ENCODE measurements at places on chromosomes 4 and X. TPM values are rescaled to one million over a fixed set of nuclear protein-coding genes. Genes with fewer than 3 reads are reported as not detected.
A peak's percentile ranks its signal among the peaks of the same experiment; 100 is the strongest.

DNA sequence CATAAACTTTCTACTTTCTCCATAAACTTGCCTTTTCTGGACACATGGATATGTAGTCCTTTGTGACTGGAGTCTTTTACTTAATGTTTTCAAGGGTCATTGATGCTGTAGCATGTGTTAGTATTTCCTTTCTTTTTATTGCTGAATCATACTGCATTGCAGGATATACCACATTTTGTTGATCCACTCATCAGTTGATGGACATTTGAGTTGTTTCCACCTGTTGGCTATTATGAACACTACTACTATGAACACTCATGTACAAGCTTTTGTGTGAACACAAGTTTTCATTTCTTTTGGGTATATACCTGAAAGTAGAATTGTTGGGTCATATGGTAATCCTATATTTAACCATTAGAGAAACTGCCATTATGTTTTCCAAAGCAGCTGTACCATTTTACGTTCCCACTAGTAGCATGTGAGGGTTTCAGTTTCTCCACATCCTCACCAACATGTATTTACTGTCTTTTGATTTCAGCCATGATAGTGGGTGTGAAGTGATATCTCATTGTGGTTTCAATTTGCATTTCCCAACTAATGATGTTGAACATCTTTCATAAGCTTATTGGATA is 26.3 kb upstream of the GPM6B start:
- DNase-seq: no peak

- DNase-seq: no peak
Measured at GRCh38 chrX:47171996-47172395, 21.6 kb upstream of the UBA1 start.

GRCh38 chrX:42025861-42026260 is 102.5 kb upstream of the CASK start:
- no peak for DNase-seq

DNA sequence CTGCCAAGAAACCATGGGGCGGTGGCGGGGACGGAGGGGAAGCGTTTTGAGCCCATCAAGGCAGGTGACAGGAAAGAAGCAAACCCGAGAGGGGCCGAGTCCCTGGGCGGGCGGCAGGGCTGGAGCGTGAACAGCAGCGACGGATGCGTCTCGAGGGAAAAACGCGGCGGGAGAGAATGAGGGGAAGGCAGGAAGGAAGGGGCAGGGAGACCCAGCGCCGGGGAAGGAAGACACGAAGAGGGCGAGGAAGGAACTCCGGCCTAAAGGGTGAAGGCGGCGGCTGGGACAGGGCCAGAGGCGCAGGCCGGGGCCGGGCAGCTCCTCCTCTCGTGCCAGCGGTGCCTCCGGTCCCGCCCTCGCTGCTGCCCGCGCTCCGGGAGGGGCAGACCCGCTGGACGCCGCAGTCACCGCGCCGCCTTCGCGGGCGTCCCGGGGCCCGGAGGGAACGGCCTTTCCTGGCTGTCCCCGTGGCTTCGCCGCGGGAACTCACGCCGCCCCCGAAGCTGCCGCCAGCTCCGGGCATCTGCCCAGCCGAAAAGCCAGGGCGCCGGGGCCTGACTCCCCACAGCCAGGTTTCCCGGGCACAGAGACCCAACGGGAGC is 751 bp upstream of the RGS12 start:
- DNase-seq: peak; percentile 72

- peak; percentile 95 for DNase-seq
Measured at GRCh38 chr4:153538487-153539357, 72.6 kb downstream of the TMEM131L start.

DNA sequence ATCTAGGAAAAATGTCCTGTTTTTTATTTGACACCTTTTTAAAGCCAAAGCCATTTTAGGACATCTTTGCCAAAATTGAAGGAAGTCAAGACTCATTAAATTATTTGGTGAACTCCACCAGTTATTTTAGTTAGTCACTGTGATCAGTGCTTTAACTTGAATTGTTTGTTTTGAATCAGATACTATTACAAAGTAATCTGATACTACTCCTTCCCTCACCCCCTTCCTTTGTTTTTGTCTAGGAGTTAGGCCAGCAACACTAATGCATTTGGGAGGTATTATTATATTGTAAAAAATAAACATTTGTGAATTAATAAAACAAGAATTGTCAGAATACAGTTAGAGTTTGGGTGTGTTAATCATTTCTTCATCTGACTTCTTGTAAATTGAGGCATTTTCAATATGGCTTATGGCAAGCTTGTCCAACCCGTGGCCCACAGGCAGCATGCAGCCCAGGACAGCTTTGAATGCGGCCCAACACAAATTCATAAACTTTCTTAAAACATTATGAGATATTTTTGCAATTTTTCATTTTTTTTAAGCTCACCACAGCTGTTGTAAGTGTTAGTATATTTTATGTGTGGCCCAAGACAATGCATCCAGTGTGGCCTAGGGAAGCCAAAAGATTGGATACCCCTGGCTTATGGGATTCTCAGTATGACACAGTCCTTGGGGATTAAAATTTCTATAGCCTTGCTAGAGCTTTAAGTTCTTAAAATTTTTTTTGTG is 182.2 kb downstream of the BMPR1B start:
- DNase-seq: no peak

GRCh38 chr4:879729-880077 is 52.4 kb downstream of the GAK start:
- DNase-seq: no peak

GRCh38 chr4:48255072-48255958 is 14.3 kb downstream of the TEC start:
- DNase-seq: peak; percentile 22

Gene UGT2B17
- 0.08 TPM for polyA plus RNA-seq

Gene ZFYVE28
- 6.8 TPM for polyA plus RNA-seq

Gene FAM236C
- polyA plus RNA-seq: not detected

Gene SLITRK2
- polyA plus RNA-seq: 0.18 TPM

Gene GASK1B
- 27.4 TPM for polyA plus RNA-seq

Gene MAGEA11
- polyA plus RNA-seq: not detected

Gene OTUD5
- polyA plus RNA-seq: 32.4 TPM
